ENCODE measurements at places on chromosomes 4 and X.
A peak's percentile ranks its signal among the peaks of the same experiment; 100 is the strongest.

DNA sequence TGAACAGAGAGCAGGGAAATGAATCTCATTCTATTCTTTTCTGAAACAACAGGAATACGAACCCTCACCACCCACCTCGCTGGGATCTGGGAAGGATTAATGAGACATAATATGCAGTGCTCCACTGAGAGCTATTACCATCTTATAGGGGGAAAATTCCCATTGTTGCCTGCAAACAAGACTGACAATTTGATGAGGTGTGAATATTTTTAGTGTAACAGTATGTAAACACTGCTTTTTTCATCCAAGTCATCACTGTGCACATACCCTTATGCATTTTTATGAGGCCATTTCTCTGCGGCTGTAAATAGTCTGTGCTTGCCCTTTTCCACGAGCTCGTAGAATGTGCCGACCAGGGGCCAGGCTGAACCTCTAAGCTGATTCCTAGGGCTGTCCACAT lies 285.6 kb upstream of the CPEB2 start:
- no peak for DNase-seq

- no peak for DNase-seq
Observed at GRCh38 chr4:140028101-140028500, 125.9 kb downstream of the MAML3 start.

GRCh38 chr4:8707045-8707781 lies 114.6 kb downstream of the CPZ start:
- DNase-seq: no peak

DNA sequence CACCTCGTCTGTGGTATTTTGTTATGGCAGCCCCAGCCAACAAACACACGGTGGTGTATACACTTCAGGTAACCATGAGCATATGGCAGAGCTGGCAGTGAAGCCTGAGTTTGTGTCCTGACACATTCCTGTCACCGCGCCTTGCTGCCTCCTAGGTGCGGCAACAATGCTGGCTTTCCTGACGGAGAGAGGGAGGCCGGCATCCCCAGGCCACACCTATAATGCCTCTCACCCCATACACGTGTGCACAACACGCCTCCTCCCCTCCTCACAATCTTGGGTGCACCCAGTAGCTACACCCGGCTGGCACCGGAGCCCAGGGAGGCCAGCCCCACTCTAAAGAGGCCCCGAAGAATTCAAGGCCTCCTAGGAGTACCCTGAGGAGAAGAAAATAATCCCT lies 158.5 kb downstream of the NSUN7 start:
- DNase-seq: no peak

- DNase-seq: no peak
Observed at GRCh38 chrX:78092296-78092695, 11.8 kb upstream of the PGK1 start.

- DNase-seq: peak; percentile 33
Observed at GRCh38 chr4:184472614-184473498, 1.5 kb downstream of the IRF2 start.

GRCh38 chr4:167826281-167826680 lies 266.1 kb upstream of the ANXA10 start:
- no peak for DNase-seq

Measured in stimulated activated CD4-positive, alpha-beta T cell treated with anti-CD3 and anti-CD28 coated beads, Interleukin-15, amount 100 ng/mL, for 1 hour (primary cell).